HepG2 (cell line): ENCODE measurements at places on chromosomes 5 and 9. TPM values are rescaled to one million over a fixed set of nuclear protein-coding genes. Genes with fewer than 3 reads are reported as not detected.
A peak's percentile ranks its signal among the peaks of the same experiment; 100 is the strongest.

DNA sequence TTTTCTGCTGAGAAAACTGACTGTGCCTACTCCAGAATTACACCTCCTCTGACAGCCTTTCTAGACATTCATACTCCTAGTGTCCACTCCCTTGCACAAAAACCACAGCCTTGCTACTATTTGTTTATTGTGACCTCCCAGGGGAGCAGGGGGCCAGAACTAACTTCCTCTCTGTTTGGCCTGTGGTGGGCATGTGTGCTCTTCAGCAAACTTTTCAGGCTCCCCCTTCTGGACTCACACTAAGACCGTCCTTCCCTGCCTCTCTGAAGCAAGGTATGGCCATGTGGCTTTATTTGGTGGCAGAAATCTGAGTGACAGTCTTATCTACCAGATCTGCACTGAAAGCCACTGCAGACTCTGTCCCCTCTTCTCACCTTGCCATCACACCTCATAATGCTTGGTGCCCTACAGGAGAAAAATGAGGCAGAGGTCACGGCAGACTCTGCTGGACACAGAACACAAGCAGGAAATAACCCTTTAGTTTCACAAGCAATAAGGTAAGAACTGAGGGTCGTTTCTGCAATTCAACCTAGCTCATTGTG, 28.2 kb downstream of the LIFR start:
- H3K27me3 ChIP-seq: no peaks in the 10 kb centered on the region
- H3K4me3 ChIP-seq: no peak overlapping the region
- peak; percentile 88 for DNase-seq
- peaks cover 46% of the 10 kb centered on the region for H3K4me1 ChIP-seq

Gene DNAJB5
- 0.69 and 0.90 TPM in 2 replicates for total RNA-seq

- DNase-seq: no peak
- H3K36me3 ChIP-seq: no peaks in the 10 kb centered on the region
- peaks cover 9% of the 10 kb centered on the region; the same call in 1 of the 2 replicates for H3K4me1 ChIP-seq
- no peak overlapping the region for H3K27ac ChIP-seq
- H3K4me3 ChIP-seq: no peak overlapping the region
These were observed 98.2 kb downstream of the DAP start for GRCh38 chr5:10662661-10663488.

- H3K4me1 ChIP-seq: no peaks in the 10 kb centered on the region
- no peak for DNase-seq
- H3K36me3 ChIP-seq: no peaks in the 10 kb centered on the region
- no peaks in the 10 kb centered on the region for H3K27me3 ChIP-seq
- H3K27ac ChIP-seq: no peak overlapping the region
- H3K4me3 ChIP-seq: no peak overlapping the region
These were observed 58.2 kb upstream of the PRR16 start for GRCh38 chr5:120405923-120406322.

Gene ANKRD20A1
- not detected in 2 replicates for total RNA-seq

DNA sequence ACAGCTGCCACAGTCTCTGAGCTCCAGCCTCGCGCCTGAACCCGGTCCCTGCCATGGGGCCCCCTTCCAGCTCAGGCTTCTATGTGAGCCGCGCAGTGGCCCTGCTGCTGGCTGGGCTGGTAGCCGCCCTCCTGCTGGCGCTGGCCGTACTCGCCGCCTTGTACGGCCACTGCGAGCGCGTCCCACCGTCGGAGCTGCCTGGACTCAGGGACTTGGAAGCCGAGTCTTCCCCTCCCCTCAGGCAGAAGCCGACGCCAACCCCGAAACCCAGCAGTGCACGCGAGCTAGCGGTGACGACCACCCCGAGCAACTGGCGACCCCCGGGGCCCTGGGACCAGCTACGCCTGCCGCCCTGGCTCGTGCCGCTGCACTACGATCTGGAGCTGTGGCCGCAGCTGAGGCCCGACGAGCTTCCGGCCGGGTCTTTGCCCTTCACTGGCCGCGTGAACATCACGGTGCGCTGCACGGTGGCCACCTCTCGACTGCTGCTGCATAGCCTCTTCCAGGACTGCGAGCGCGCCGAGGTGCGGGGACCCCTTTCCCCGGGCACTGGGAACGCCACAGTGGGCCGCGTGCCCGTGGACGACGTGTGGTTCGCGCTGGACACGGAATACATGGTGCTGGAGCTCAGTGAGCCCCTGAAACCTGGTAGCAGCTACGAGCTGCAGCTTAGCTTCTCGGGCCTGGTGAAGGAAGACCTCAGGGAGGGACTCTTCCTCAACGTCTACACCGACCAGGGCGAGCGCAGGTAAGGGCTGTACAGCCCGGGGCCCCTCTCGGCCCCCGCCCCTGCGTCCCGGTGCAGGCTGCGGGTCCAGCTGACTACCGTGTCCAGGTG, 509 bp downstream of the LVRN start:
- H3K27ac ChIP-seq: no peak overlapping the region
- H3K27me3 ChIP-seq: peaks cover 5% of the 10 kb centered on the region
- peak overlapping the region; percentile 55 for H3K4me3 ChIP-seq
- DNase-seq: no peak
- no peaks in the 10 kb centered on the region for H3K36me3 ChIP-seq

GRCh38 chr5:154863291-154864080, 5.1 kb downstream of the CNOT8 start:
- no peaks in the 10 kb centered on the region for H3K27me3 ChIP-seq
- no peak for DNase-seq
- peaks cover 53% of the 10 kb centered on the region for H3K4me1 ChIP-seq
- no peak overlapping the region for H3K27ac ChIP-seq

GRCh38 chr5:50853151-50853550, 186.7 kb downstream of the PARP8 start:
- H3K27me3 ChIP-seq: no peaks in the 10 kb centered on the region
- H3K4me3 ChIP-seq: no peak overlapping the region
- H3K4me1 ChIP-seq: 0 out of 2 replicates have a peak, but pooled peaks cover 8% of the 10 kb centered on the region
- no peak for DNase-seq
- no peaks in the 10 kb centered on the region for H3K36me3 ChIP-seq

- no peak overlapping the region for H3K27ac ChIP-seq
- peaks cover 14% of the 10 kb centered on the region; the same call in 2 of the 3 replicates for H3K27me3 ChIP-seq
- no peak overlapping the region for H3K4me3 ChIP-seq
- peaks cover 28% of the 10 kb centered on the region for H3K4me1 ChIP-seq
- DNase-seq: no peak
These were observed 3.2 kb upstream of the TENT4A start for GRCh38 chr5:6710070-6710469.

GRCh38 chr5:156328766-156329165, 1.8 kb downstream of the SGCD start:
- DNase-seq: no peak
- no peaks in the 10 kb centered on the region for H3K36me3 ChIP-seq
- no peak overlapping the region for H3K27ac ChIP-seq
- H3K27me3 ChIP-seq: no peaks in the 10 kb centered on the region

DNA sequence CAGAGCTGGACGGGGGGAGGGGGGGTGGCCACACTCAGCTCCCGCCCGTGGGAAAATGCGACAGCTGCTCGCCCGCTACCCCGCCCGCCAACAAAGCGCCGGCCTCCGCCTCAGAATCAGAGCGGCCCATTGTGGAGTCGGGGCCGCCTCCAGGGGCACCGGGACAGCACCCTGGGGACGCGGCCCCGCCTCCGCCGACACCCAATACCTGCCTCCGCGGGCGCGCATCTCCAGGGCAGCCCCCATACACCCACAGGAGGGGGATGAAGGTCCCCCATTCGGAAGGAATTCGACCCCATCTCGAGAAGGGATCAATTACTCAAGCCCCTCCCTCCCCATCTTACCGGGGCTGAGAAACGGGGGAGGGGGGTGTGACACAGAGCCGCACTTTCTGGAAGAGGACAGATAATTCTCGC, 1.3 kb downstream of the NOTCH1 start:
- H3K4me3 ChIP-seq: peak overlapping the region; percentile 65; the same call in 1 of the 2 replicates
- H3K36me3 ChIP-seq: no peaks in the 10 kb centered on the region
- DNase-seq: no peak
- H3K27me3 ChIP-seq: peaks cover 32% of the 10 kb centered on the region
- no peak overlapping the region for H3K27ac ChIP-seq

DNA sequence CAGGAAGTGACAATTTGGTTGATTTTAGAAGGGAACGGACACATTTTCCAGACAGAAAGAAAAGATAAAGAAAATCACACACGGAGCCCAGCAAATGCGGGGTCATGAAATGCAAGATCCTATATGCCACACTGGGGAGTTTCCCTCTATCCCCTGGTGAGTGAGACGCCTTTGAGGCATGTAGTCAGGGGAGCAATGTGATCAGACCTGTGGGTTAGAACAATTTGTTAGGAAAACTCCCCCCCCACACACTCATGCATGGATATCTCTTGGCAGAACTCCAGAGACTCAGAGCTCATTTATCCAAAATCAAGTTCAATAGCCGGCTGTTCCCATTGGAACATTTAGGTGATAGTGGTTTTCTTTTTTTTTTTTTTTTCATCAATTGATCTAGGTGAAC, 71.7 kb upstream of the TRIO start:
- no peak overlapping the region for H3K27ac ChIP-seq
- peaks cover 44% of the 10 kb centered on the region for H3K27me3 ChIP-seq
- H3K36me3 ChIP-seq: no peaks in the 10 kb centered on the region

DNA sequence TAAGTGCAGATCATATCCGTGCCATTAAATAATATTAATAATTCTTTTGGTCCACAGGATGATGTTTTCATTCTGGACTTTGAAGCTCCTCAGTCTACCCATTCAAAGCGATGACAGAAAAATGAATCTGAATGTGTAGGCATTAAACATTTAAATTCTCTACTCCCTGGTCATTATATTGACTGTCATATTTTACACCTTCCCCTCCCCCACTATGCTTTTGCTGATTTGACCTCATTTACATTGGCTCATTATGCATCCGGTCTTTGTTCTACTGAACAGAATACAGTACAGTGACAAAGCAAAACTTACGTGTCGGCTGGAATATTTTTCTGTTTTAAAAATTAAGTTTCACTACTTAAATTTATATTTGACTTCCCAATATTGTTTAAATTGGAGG, 289.7 kb upstream of the TMEM161B start:
- no peaks in the 10 kb centered on the region for H3K4me1 ChIP-seq
- no peaks in the 10 kb centered on the region for H3K27me3 ChIP-seq
- no peak overlapping the region for H3K4me3 ChIP-seq
- DNase-seq: no peak
- no peaks in the 10 kb centered on the region for H3K36me3 ChIP-seq

Gene PKD2L2
- not detected in 2 replicates for total RNA-seq

GRCh38 chr9:115211413-115212124, 93.6 kb upstream of the TNC start:
- DNase-seq: no peak
- H3K27me3 ChIP-seq: no peaks in the 10 kb centered on the region
- H3K36me3 ChIP-seq: no peaks in the 10 kb centered on the region
- H3K27ac ChIP-seq: no peak overlapping the region
- no peak overlapping the region for H3K4me3 ChIP-seq

Gene GCNT4
- total RNA-seq: 0.22 and 0.27 TPM in 2 replicates
